Thoracic aorta (tissue), 2 donors: ENCODE measurements at places on chromosomes 3 and 15. TPM values are rescaled to one million over a fixed set of nuclear protein-coding genes. Genes with fewer than 3 reads are reported as not detected.

GRCh38 chr3:136350132-136350531 is 100.0 kb downstream of the PCCB start:
- H3K4me3 ChIP-seq = no peak overlapping the region
- peaks cover 3% of the 10 kb centered on the region for H3K36me3 ChIP-seq
- no peak for DNase-seq
- H3K27ac ChIP-seq = no peak overlapping the region
- H3K4me1 ChIP-seq = no peaks in the 10 kb centered on the region
- H3K27me3 ChIP-seq = no peaks in the 10 kb centered on the region

DNA sequence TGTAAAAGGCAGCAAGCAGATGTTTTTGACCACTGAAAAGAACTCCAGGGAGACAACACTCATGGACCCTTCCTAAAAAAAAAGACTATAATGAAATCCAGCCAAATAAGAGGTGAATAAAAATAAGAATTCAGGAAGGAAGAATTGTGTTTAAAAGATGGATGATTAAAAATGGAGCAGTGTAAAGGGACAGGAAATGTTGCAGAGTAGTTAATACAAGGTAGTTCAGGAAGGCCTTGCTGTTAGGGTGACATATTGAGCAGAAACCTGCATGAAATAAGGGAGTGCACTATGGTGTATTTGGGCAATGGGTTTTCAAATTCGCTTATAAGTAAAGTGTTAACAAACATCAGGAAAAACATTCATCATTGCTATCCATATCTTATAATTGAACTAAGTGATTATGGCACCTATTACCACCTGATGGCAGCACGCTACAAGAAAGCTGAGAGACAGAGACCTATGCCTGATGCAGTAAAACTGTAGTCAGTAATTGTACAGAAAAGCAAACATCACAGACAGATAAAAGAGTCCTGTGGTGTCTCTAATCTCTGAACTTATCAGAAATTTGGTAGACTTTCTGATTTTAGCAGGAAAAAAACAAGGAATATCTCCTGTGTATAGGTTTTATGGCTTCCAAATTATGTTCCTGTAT is 5.8 kb upstream of the DBR1 start:
- H3K4me3 ChIP-seq = no peak overlapping the region
- no peaks in the 10 kb centered on the region for H3K27me3 ChIP-seq
- DNase-seq = no peak
- H3K36me3 ChIP-seq = no peaks in the 10 kb centered on the region
- H3K4me1 ChIP-seq = no peaks in the 10 kb centered on the region

- no peak overlapping the region for H3K27ac ChIP-seq
- H3K4me1 ChIP-seq = no peaks in the 10 kb centered on the region
- no peaks in the 10 kb centered on the region for H3K27me3 ChIP-seq
Measured at GRCh38 chr3:101042996-101043686, 49.9 kb upstream of the ABI3BP start.

DNA sequence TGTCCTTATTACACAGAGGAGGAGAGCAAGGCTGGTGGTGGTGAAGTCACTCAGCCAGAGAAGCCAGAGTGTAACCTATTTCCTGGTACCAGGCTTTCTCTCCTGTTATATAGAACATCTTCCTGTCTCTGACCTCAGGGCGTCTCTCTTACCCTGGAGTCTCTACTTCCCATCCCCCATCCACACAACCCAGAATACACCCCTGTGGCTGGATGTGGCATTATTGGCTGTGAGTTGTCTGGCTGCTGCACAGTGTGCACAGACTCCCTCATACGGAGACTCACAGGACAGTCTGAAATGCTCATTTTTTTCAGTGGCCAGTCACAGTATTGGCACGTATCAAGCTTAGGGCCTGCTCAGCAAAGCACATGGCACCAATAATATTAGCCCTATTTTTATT is 8.6 kb downstream of the PODXL2 start:
- no peaks in the 10 kb centered on the region for H3K4me1 ChIP-seq
- no peak overlapping the region for H3K4me3 ChIP-seq
- no peaks in the 10 kb centered on the region for H3K36me3 ChIP-seq
- no peak overlapping the region for H3K27ac ChIP-seq

- peak overlapping the region; percentile 22 for H3K4me3 ChIP-seq
- H3K27me3 ChIP-seq = no peaks in the 10 kb centered on the region
- peak; percentile 78 for DNase-seq
- no peaks in the 10 kb centered on the region for H3K36me3 ChIP-seq
- peak overlapping the region; percentile 99 for H3K27ac ChIP-seq
Measured at GRCh38 chr15:40333922-40334492, 6.7 kb downstream of the CCDC9B start.

DNA sequence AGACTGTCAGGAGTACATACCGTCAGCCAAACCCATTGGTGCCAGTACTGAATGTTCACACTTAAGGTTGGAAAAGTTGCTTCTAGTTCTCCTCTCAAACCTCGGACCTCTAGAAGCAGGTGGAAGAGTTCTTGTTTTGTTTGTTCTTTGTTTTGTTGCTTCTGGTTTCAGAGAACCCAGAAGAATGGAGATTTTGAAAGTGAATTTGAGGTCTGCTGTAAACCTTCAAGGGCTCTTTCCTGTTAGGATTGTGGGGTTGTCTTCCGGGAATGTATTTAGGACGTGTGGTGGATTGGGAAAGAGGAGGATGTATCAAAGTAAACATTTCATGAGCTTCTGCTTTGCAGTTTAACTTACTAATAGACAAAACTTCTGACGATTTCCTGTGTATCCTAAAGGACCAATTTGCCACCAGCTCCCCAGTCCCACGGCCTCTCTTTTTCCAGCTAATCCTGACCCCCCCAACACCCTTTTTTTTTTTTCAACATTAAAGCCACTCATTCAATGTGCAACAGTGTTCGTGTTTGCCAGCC is 50.3 kb downstream of the FILIP1L start:
- H3K27me3 ChIP-seq = no peaks in the 10 kb centered on the region
- no peak for DNase-seq
- peak overlapping the region; percentile 9 for H3K27ac ChIP-seq
- peaks cover 54% of the 10 kb centered on the region for H3K4me1 ChIP-seq
- no peaks in the 10 kb centered on the region for H3K36me3 ChIP-seq
- no peak overlapping the region for H3K4me3 ChIP-seq

ZNF660 gene
- total RNA-seq = 3.8 TPM

SEMA3F gene
- 25.5 TPM for total RNA-seq

SEMA4B gene
- total RNA-seq = 26.9 TPM

MUC20 gene
- total RNA-seq = 6.8 TPM

SMAD6 gene
- total RNA-seq = 73.3 TPM
